ENCODE measurements at places on chromosomes 7 and 10. TPM values are rescaled to one million over a fixed set of nuclear protein-coding genes. Genes with fewer than 3 reads are reported as not detected.

Gene SPOCK2
- 24.9 TPM for total RNA-seq

Gene PTPN20
- not detected for total RNA-seq

Gene CPN1
- total RNA-seq = not detected

- no peak for DNase-seq
These were observed 2.9 kb downstream of the RBM20 start for GRCh38 chr10:110647136-110647430.

DNA sequence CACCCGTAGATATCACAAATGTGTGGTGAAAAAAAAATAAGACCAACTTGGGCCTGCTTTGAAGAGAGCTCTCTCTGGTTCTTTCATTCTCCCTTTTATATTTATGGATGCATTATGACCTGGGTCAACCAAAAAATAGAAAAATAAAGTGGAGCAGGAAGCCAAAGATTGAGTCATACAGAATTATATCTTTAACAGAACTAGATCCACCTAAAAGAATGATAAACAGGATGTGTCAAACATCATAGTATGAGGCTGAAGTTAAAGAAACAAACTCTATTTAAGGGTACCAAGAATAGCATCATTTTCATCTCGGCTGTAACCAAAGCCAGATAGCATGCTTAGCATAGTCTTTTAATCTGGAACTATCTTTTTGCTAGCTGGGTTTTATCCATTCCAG lies 28.8 kb upstream of the NMT2 start:
- DNase-seq = no peak

- no peak for DNase-seq
These were observed 27.0 kb downstream of the COL1A2 start for GRCh38 chr7:94421681-94422080.

- no peak for DNase-seq
These were observed 93.4 kb upstream of the AUTS2 start for GRCh38 chr7:69504733-69505420.

Gene HBP1
- 24.3 TPM for total RNA-seq

DNA sequence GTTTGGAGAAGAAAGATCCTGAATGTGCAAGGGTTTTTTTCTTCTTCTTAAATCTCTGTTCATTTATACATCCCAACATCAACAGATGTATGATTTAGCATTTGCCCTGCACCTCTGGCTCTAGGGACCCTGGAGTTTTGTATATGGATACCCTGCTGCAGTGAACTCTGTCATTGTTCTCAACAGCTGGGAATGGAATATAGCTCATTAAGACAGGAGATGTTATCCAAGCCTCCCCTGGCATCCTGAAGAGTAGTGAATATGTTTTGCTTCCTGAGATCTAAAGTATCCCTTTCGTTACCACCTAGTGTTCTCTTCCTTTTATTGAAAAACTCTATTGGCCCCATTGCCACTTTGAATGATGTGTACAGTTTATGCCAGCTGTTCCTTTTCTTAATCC lies 275.9 kb downstream of the EXOC4 start:
- no peak for DNase-seq

DNA sequence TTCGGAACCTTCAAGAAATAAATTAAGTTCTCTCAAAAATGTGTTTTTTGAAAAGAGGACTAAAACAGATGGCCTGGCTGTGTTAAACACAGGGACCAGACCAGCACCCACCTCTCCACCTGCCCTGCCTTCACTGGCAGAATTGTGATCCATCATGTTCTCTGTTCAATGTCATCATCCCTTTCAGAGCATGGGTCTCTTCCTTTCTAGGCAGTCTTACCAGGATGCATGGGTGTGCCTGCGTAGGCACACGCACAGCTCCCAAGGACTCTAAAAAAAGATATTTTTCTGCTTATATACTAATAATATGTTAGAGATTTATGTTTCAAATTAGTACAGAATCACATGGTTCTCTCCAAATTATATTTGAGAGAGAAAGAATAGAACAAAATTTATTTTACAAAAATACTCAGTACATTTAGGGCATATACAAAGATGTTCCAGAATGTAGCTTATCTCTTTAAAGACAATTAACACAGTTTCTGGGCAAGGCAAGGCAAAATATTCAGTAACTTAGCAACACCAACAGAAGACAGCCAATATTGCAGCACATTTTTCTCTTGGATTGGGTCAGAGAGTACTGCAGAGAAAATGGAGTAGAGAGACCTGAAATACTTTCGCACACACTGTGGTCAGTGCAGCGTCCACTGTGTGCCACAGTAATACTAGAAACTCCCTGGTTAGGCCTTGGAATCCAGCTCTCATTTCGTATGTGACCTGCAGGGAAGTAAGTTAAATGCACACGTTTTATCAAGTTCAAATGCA lies 52.8 kb downstream of the EGFR start:
- DNase-seq = no peak

DNA sequence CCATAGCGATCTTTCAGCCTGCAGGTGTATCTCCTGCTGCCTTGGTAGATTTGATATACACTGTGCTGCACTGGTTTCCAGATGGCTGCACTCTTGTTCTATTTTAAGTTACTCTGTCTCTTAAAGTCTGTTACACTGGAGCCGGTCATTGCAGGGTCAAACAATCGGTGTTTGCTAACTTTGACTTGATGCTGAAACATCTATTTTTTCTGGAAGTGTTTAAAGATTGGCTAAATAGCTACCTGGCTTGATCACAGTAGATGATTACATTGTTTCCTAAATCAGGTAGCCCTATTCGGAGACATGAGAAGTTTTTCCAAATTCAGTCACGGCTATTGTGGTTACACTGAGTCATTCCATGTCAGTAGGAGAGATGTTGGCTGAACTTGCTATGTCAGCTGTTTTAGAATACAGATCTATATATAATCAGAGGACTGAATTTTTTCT lies 574.8 kb downstream of the ETV1 start:
- DNase-seq = no peak

DNA sequence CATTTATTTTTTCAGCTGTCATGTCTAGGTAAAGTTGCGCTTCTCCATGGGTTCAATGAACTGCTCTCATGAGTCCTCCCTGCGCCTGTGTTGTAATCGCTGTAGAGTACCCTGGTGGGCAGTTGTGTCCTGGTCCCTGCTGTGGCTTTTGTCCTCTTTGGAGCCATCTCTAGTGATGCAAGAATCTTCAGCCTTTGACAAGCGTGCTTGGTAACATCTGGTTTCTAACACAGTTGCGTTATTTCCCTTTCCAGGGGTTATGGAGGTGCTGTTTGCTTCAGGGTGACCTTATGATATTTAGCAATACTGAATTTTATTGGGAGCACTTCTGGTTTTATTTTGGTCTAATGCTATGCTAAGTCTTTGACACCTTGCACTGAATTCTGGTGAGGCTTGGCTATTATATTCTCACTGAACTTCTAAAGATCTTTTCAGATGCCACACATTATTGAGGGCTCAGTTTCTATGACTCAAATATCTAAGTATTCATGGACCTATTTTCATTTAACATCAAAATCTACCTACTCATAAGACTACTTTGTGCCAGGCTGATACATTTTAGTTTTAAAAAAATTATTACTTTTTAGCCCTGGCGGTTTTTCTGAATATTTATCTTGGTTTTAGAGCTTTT lies 88.6 kb downstream of the FANK1 start:
- DNase-seq = no peak

DNA sequence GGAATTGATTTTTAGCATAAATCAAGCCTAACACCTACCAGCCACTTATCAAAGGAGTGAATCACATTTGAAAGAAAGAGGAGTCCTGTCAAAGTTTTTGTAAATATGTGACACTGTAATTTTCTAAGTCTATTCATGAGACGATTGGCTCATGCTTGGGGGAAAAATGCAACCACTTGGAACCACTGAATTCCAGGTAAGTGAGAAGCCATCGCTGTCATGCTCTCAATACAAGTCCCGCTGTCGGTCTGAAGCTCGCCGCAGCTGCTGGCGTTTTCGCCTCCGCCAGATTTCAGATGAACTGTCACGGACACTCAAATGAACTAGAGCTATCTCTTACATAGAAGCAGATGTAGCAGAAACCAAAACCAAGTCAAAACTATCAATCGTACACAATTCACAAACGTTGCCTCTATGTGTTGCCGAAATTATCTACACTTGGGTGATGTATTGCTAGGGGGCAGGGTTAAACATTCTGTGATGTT lies 279.8 kb upstream of the FZD8 start:
- no peak for DNase-seq

DNA sequence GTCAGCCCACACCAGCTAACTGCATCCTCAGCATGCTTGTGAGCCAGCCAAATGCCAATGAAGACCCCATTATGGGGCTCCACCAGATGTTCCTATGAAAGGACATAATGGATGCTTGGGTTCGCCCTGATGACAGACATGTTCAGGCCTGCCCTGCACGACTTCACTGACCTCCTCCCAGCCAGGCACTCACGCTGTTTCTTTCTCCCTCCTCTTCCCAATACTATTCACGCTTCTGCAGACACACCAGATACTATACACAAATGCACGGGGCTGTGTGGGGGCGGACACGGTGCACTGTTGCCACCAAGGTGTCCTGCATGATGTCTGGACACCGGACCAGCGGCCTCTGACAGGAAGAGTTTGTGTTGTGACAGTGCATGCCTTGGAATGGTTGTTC lies 284.2 kb downstream of the PRPF18 start:
- no peak for DNase-seq

Gene HPS1
- 124 TPM for total RNA-seq

Gene FIS1
- 102 TPM for total RNA-seq

- no peak for DNase-seq
These were observed 27.1 kb upstream of the PTPRN2 start for GRCh38 chr7:158614700-158615099.

- DNase-seq = no peak
These were observed 38.1 kb downstream of the ELMO1 start for GRCh38 chr7:37410305-37411229.

GRCh38 chr7:88771417-88771816 lies 11.9 kb downstream of the ZNF804B start:
- DNase-seq = no peak

- no peak for DNase-seq
These were observed 18.6 kb upstream of the ZNF32 start for GRCh38 chr10:43667317-43667731.

GRCh38 chr10:131858583-131859340 lies 42.0 kb upstream of the PPP2R2D start:
- DNase-seq = no peak

DNA sequence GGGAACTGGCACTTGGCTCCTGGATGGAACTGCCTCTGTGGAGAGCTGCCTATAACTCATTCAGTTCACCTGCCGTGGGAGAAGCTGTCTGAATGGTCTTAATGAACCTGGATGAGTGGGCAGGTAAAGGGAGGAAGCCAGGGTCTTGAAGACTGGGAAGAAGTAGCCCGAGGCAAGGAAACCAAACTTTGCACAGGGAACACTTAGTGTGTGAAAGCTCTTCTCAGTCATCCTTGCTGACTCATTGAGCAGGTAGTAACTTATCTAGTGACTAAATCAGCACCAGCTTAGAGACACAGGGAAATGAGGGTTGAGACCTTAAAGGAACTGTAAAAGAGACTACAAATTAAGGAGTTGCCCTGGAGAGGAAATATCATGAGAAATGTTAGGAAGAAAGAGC lies 9.9 kb downstream of the LRRC4 start:
- DNase-seq = no peak

GRCh38 chr10:117221156-117221711 lies 19.7 kb upstream of the SLC18A2 start:
- peak; percentile 35 for DNase-seq

- no peak for DNase-seq
These were observed 79.3 kb downstream of the REEP3 start for GRCh38 chr10:63600540-63600939.

Gene LLCFC1
- total RNA-seq = not detected

DNA sequence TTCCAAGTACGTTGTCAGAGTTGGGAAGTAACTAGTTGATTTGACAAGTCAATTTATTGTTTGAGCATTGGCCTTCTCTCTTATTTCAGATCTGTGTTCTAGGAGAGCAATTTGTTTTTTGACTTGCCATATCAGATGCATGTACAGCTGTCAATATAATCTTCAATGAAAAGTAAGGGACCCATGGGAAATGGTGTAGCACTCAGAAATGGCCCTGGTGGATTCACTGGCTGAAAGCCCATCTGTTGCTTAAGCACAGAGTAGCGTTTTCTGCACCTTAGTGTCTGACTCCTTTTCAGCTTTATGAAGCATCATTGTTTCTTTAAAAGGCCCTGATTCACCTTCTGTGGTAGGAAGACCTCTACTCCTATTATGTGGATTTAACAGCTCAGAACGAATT lies 10.2 kb downstream of the GARS1 start:
- no peak for DNase-seq

Gene PNLIP
- not detected for total RNA-seq

DNA sequence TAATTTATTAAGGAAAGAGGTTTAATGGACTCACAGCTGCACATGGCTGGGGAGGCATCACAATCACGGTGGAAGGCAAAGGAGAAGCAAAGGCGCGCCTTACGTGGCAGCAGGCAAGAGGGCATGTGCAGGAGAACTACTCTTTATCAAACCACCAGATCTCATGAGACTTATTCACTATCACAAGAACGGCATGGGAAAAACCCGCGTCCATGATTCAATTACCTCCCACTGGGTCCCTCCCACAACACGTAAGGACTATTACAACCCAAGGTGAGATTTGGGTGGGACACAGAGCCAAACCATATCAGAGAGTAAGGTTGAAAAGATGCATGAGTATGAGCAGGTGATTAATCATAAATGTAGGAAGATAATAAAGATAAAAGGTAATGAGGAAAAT lies 3.2 kb upstream of the JCAD start:
- no peak for DNase-seq

Gene SPDYE2B
- not detected for total RNA-seq

GRCh38 chr10:43287056-43288007 lies 20.5 kb upstream of the RASGEF1A start:
- peak; percentile 69 for DNase-seq

Gene TFPI2
- total RNA-seq = not detected

- no peak for DNase-seq
These were observed 71.5 kb downstream of the ZMIZ1 start for GRCh38 chr10:79140085-79140793.

- DNase-seq = no peak
These were observed 150.2 kb upstream of the MEOX2 start for GRCh38 chr7:15836651-15837050.

Gene CDH23
- not detected for total RNA-seq

Gene STAG3
- total RNA-seq = 24.4 TPM

GRCh38 chr7:18553605-18554003 lies 58.1 kb downstream of the HDAC9 start:
- no peak for DNase-seq

Gene AP1S1
- 39.4 TPM for total RNA-seq

Gene DNA2
- 69.0 TPM for total RNA-seq

All from natural killer cell treated with Interleukin-12 subunit alpha and Interleukin-12 subunit beta and Interleukin-15 and Interleukin-18, amount 100 ng/mL, for 72 hours (primary cell).